ENCODE measurements at places on chromosomes 7 and 10.

DNA sequence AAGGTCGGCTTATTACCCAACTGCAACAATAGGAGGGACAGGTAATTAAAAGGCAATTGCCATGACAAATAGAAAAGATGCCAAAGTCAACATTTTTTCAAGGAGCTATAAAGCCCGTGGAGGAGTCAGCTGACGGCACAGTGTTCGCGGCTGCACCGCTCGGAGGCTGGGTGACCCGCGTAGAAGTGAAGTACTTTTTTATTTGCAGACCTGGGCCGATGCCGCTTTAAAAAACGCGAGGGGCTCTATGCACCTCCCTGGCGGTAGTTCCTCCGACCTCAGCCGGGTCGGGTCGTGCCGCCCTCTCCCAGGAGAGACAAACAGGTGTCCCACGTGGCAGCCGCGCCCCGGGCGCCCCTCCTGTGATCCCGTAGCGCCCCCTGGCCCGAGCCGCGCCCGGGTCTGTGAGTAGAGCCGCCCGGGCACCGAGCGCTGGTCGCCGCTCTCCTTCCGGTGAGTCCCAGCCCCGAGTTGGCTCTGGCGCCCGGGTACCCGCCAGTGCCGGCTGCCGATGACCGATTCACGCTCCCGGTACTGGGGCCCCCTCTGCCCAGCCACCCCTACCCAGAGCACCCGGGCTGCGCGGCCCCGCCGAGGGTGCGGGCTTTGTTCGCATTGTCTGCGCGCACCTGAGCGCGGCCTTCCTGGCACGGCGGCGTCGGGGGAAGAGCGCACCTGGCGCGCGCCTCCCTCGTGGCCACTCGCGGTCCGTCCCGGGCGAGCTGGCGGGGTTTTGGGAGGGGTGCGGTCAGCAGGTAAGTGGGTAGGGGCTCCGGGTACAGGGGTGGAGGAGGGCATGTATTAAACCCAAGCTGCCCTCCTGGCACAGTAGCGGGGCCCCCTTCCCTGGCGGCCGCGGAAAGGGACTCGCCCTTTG is at the start of gene VWA2:
Gene VWA2 (plus strand): TSS at position 138 of the 877 bp plus-strand sequence. CDS start 9,460 bp downstream, outside the sequence.
- DNase-seq = no peak

- DNase-seq = no peak
Observed at GRCh38 chr10:36351159-36351558, 709.1 kb upstream of the FZD8 start.

DNA sequence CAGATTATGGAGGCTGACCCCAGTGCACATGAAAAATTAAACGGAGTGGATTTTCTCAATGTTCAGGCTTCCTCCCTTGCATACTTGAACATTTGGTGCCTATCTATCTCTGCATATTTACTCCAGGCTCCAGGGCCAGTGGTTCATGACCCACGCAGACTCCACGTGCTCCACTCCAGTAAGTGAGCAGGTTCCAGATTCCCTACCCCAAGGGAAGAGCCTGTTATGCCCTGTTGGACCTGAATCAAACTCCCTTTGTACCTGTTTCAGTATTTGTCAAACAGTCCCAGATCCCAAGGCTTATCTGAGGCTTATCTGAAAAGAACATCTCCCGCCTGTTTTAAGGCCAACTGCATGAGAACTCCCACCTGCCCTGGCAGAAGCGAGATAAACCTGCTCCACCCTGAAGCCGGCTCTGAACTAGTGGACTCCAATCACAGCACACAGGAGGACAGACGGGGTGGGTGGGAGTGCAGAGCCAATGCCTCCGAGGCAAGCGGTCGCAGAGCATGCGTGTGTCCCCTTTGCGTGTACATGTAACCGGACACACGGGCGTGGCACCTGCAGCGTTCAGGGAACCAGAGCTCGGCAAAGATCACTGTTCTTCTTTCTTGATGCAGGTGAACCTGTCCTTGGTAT is 2.3 kb upstream of the FUOM start:
- no peak for DNase-seq

GRCh38 chr10:73886085-73886529 is 11.8 kb upstream of the CAMK2G start:
- DNase-seq = no peak

GRCh38 chr7:139721821-139722220 is 56.0 kb downstream of the HIPK2 start:
- no peak for DNase-seq

GRCh38 chr10:7862121-7862514 is 43.8 kb downstream of the TAF3 start:
- DNase-seq = no peak

DNA sequence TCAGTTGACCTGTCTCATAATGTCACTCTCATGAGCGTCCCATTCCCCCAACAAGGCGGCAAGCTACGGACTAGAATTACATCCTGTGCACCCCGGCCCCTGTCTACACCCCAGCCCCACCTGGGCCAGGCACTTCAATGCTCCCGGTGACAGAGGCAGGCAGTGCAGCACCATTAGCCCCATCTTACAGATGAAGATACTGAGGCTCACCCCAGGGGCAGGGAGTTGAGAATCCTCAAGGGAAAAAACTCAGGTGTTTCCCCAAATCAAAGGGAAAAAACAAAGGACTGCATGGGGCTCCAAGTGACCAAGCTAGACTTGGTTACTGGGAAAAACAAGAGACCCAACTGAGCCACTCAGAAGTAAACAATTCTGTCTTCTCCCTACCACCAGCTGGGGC is 4.5 kb downstream of the DLG5 start:
- no peak for DNase-seq

GRCh38 chr10:78071140-78071856 is 37.6 kb downstream of the RPS24 start:
- DNase-seq = no peak

- DNase-seq = no peak
Observed at GRCh38 chr7:43392638-43393330, 190.1 kb upstream of the STK17A start.

GRCh38 chr10:5960070-5960972 is 17.0 kb downstream of the IL15RA start:
- no peak for DNase-seq

- DNase-seq = no peak
Observed at GRCh38 chr7:106918991-106919390, 53.9 kb downstream of the PIK3CG start.

Data from KG1 (cell line).